Neural crest cell (in vitro differentiated cells): ENCODE measurements at places on chromosomes 6 and 20. TPM values are rescaled to one million over a fixed set of nuclear protein-coding genes. Genes with fewer than 3 reads are reported as not detected.

DNA sequence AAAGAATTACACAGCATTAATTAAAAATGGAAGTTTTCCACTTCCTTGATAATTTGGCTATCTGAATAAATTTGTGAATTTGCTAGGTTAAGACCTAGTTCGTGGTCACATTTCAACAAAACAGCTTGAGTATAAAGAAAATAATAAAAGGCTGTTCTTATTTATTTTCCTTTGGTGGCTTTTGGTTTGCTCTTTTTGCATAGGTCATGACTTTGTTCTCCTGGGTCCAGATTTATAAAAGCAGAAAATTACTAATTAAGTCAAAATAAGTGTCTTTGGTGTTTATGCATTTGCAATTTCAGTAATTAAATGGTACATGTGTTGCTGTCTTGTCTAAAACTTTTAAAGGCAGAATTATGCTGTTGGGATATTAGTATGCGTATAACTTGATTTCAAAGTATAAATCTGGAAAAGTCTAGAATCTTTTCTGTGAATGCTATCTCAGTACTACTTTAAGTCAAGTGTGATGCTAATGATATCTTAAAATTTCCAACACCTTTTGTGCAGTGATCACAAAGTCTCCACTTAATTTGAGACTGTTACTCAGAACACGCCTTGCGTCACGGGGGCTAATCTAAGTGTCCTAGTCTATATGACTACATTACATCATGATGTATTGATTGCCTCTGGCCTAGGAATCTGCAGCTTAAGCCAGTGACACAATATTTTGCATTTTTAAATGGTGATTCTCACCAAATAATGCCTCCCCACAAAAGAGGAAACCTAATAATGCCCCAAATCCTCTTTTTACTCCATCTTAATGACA is 41.0 kb downstream of the GNAS start:
- H3K27ac ChIP-seq: no peak overlapping the region
- H3K4me3 ChIP-seq: peak overlapping the region; percentile 92
- peaks cover 59% of the 10 kb centered on the region for H3K4me1 ChIP-seq
- H3K27me3 ChIP-seq: peaks cover 9% of the 10 kb centered on the region

- no peak overlapping the region for H3K27ac ChIP-seq
- no peak overlapping the region for H3K4me3 ChIP-seq
- H3K36me3 ChIP-seq: peaks cover 2% of the 10 kb centered on the region
- no peaks in the 10 kb centered on the region for H3K27me3 ChIP-seq
- H3K4me1 ChIP-seq: no peaks in the 10 kb centered on the region
Measured at GRCh38 chr20:3563133-3563532, 92.3 kb downstream of the ATRN start.

The AAR2 gene
- total RNA-seq: 33.0 and 33.2 TPM in 2 replicates

The TMEM63B gene
- 47.0 and 51.2 TPM in 2 replicates for total RNA-seq

The FLRT3 gene
- 35.2 and 36.3 TPM in 2 replicates for total RNA-seq

The RHAG gene
- total RNA-seq: not detected in 2 replicates
